NCI-H1105 (cell line): ENCODE measurements at places on chromosomes 11 and 22.
A peak's percentile ranks its signal among the peaks of the same experiment; 100 is the strongest.

DNA sequence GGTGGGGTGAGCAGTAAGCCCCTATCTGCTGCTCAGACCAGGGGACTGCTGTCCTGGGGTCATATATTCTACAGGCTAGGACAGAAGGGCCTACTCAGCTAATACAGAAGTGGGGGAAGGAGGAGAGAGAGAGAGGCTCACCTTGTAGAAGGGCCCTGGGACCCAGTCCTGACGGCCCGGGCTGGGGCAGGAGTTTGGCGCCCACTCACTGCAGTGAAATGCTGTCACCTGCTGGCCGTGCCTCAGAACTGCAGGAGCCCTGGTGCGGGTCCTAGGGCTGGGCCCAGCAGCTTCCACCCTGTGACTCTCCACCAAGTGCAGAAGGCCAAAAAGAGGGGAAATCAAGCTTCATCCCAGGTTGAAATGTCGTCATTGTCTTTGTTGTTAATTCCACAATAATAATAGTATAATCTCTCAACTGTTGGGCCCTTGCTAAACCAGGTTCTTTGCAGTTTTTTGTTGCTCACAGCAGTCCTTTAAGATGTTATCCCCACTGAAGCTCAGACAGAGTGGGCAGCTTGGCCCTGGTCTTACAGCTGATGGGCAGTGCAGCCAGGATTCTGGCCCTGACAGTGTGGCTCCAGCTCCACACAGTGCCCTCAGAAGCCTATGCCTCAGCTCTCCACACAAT lies 29.6 kb downstream of the TRIM29 start:
- peak; percentile 59 for DNase-seq

GRCh38 chr11:23206741-23207336 lies 346.6 kb upstream of the CCDC179 start:
- no peak for DNase-seq

GRCh38 chr11:94924612-94925011 lies 48.7 kb downstream of the CWC15 start:
- DNase-seq: no peak

DNA sequence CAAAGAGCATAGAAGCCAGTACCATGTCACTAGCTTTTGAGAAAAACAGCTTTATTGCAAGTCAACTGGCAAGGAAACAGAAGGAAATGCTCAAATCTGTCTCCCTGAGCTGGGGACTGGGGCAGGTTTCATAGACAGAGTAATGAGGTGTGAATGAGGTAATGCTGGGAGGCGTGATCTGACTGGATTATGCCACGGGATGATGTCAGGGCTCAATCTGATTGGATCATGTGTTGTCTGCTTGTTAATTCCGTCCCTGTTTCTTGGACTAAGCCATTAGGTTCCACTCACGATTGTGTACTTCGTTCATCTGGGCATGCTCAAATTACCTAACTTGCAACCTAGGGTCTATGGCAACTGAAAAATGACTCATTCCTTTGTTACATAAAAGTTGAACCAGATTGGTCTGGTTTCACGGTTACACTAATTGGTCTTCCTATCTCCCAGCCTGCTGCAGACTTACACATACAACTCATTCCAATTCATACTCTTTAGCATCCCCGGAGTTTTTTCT lies 20.2 kb upstream of the OR10A5 start:
- no peak for DNase-seq

DNA sequence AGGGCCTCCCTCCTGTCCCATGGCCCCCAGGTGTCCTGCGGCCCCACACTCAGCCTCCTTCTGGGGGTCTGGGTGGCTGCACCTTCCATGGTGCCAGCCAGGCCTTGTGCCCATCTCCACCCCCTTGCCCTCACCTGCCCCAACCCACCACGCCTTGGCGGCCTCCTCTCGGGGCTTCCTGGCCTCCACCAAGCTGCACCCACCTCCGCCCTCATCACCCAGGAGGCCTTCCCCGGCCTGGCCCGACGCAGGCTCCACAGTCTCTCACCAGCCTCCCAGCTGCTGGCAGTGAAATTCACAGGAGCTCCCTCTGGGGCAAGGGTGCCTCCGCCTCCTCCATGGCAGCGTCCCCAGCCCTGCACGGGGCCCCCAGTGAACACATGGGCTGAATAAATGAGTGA lies 35.9 kb upstream of the WNT7B start:
- no peak for DNase-seq

- no peak for DNase-seq
Observed at GRCh38 chr11:131668500-131669400, 298.3 kb downstream of the NTM start.

- no peak for DNase-seq
Observed at GRCh38 chr11:64801158-64801464, 1.9 kb downstream of the MAP4K2 start.

GRCh38 chr11:35047179-35047578 lies 91.8 kb upstream of the CD44 start:
- DNase-seq: no peak

GRCh38 chr11:108819957-108820356 lies 155.1 kb downstream of the DDX10 start:
- no peak for DNase-seq

DNA sequence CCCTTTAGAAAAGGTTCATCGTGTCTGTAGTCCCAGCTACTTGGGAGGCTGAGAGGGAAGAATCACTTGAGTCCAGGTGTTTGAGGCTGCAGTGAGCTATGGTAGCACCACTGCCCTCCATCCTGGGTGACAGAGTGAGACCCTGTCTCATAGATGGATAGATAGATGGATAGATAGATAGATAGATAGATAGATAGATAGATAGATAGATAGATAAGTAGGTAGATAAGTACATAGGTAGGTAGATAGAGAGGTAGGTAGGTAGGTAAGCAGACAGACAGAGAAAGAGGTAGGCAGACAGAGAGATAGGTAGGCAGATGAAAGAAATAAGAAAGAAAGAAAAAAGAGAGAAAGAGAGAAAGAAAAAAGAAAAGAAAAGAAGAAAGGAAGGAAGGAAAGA lies 156.4 kb downstream of the GRIK4 start:
- no peak for DNase-seq

- no peak for DNase-seq
Observed at GRCh38 chr22:46017166-46017565, 40.2 kb upstream of the WNT7B start.

GRCh38 chr11:64568041-64568571 lies 22.9 kb upstream of the SLC22A12 start:
- DNase-seq: no peak

DNA sequence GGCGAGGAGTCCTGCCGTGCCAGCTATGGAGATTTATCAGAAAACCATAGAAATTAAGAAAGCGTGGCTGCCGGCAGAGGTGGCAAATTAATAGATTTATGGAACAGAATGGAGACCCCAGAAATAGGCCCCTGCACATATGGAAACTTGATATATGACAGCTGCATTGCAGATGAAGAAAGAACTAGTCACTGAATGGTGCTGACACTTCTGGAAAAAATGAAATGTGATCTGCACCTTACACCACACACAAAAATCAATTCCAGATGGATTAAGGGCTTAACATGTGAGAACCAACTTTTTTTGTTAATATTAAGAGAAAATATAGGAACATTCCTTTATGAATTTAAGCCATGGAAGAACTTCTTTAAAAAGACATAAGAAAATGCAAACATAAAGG lies 40.3 kb upstream of the TSKU start:
- no peak for DNase-seq

- DNase-seq: no peak
Observed at GRCh38 chr11:75689863-75690609, 21.2 kb upstream of the MAP6 start.

DNA sequence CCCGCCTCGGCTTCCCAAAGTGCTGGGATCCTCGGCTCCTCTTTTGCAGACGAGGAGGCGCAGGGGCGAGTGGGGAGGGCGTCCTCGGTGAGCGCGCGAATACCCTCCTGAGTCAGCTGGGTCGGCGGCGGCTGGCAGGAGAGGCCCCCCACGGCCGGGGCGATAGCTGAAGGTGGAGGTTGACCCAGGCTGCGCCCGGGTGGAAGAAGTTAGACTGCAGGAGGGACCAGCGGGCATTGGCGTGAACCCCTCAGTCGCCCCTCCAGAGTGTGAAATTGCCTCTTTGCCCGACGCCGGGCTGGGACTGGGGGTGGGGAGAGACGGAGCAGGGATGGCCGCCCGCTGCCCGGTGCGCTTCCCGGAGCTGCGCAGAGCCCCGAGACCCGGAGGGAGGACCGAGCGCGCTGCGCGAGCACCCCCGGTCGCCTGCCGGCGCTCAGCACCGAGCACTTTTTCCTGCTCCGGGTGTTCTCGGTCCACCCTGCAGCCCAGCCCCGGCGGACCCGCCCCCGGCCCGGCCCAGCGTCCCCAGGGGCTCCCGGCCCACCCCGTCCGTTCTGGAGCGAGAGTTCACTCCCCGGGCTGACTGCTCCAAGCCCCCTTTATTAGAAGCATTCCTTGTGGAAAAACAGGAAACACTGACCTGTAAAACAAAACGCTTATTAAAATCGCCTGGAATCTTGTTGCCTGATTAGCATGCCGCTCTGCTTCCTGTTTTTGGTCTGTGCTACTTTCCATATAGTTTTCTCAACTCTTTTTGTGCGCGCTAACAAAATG lies 13.7 kb upstream of the CPT1A start:
- no peak for DNase-seq

GRCh38 chr22:37725551-37726240 lies 28.8 kb downstream of the TRIOBP start:
- DNase-seq: no peak

DNA sequence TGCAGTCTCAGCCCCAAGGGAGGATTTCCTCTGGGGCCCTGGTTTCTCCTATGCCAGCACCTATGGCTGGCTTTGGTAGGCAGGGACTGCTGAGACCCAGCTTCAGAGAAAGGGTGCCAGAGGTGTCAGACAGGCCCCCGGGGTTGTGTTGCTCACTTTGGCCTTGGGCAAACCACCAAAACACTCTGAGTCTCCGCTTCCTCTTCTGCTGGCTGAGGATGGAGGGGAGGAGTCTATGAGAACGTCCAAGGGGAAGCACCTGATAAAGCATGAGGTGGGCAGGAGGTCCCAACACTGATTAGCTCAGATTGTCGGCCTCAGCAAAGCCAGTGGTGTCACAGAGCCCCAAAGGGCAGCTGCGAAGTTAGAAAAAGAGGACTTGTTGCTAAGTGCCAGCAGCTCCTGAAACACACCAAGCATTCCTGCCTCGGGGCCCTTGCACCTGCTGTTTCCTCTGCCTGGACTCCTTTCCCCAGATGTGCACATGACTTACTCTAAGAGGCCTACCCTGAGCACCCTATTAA lies 10.5 kb downstream of the SMTNL1 start:
- DNase-seq: no peak

DNA sequence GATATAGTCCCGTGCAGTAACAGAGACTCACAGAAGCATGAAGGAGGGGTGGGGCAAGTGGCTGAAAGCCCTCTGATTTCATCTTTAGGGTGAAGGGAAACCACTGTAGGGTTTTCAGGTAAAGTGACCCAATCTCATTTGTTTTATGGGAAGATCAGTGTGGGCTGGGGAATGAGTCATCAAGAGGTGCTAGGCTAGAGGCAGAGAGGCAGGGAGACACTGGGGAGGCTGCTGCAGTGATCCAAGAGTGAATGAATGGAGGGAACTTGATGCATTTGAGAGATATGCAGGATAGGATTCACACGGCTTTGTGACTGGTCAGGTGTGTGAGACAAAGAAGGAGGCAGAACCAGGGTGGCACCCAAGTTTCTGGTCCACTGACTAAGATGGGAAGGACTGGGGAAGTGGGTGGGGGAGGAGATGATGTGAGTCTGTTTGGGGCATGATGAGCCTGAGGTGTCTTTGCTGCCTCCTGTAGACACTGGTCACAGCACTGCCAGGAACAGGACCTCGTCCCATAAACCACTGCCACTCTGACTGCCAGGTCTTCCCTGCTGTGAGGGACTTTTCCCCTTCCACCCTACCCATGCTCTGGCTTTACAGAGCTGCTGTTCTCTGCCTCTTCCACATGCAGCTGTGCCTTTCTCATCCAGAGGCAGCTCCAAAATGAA lies 239.0 kb downstream of the TENM4 start:
- no peak for DNase-seq

DNA sequence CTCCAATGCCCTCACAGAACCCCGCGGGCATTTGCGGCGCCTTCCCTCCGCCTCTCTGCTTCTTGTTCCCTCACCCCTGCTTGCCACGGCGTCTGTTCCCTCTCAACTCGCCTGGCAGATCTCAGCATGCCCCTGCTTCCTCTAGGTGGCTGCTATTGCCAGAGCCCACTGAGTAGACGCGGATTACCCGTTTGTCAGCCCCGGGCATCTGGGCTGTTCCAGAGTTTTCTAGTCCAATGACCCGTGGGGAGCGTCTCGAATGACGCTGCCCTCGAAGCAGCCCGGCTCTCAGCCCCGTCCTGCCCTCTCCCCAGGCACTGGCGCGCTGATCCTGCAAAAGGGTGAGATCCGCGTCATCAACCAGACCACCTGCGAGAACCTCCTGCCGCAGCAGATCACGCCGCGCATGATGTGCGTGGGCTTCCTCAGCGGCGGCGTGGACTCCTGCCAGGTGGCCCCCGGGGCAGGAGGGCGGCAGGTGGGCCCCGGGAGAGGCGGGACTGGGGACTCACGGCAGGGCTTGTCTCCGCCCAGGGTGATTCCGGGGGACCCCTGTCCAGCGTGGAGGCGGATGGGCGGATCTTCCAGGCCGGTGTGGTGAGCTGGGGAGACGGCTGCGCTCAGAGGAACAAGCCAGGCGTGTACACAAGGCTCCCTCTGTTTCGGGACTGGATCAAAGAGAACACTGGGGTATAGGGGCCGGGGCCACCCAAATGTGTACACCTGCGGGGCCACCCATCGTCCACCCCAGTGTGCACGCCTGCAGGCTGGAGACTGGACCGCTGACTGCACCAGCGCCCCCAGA lies 49.7 kb downstream of the ST14 start:
- no peak for DNase-seq

DNA sequence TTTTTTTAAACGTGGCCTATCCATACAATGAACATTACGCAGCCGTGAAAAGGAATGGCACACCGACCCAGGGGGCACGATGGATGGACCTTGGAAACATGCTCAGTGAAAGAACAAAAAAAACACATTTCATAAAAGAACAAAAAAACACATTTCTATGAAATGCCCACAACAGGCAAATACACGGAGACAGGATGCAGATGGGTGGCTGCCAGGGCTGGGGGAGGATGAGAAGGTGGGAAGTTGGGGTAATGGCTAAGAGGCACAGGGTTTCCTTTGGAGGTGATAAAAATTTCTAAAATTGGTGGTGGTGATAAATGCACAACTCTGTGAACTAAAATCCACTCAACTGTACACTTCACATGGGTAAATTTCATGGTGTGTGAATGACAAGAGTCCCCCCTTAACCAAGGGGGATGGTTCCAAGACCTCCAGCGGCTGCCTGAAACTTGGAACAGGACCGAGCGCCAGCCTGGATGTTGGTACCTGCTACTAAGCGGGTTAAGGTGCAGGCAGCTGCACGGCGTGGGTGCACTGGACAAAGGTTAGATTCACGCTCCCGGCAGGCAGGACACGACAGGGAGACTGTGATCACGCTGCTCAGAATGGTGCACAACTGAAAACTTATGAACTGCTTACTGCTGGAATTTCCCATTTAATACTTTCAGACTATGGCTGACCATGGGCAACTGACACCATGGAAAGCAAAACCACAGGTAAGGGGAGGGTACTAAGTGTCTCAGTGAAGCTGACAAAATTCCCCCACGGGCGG lies 16.5 kb downstream of the BRD1 start:
- no peak for DNase-seq
